ENCODE measurements at places on chromosomes 16 and 17. TPM values are rescaled to one million over a fixed set of nuclear protein-coding genes. Genes with fewer than 3 reads are reported as not detected.

CTRB1 gene
- total RNA-seq, result not detected

DNA sequence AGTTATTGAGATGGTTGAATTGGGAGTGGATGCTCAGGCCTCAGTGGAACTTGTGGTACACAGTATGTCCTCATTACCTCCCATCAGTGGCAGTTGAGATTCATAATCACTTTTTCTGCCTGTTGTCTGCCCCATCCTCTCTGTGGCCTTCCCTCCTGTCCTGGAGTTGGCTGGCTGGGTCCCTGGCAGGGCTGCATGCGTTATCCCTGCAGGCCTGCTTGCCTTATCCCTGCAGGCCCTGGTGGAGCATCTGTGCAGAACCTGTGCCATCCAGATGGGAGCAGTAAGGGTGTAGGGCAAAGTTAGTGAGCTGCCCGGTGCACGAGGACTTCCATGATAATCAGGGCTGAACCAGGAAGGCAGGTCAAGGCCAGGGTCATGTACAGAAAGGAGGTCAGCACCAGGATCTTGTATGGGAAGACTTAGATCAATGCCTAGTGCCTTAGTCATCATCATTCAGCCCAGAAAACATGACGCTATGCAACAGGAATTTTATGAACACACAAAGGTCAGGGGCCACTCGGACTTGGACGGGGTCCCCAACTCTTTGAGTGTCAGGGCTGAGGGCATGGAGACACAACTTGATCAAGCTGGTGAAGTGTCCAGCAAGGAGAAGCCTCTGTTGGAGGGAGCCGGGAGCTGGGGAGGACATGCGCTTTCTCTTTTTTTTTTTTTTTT, 47.2 kb downstream of the ABCC1 start:
- no peaks in the 10 kb centered on the region for H3K27me3 ChIP-seq
- DNase-seq, result no peak
- H3K4me3 ChIP-seq, result no peak overlapping the region

FBXL16 gene
- 3.7 TPM for total RNA-seq

DNA sequence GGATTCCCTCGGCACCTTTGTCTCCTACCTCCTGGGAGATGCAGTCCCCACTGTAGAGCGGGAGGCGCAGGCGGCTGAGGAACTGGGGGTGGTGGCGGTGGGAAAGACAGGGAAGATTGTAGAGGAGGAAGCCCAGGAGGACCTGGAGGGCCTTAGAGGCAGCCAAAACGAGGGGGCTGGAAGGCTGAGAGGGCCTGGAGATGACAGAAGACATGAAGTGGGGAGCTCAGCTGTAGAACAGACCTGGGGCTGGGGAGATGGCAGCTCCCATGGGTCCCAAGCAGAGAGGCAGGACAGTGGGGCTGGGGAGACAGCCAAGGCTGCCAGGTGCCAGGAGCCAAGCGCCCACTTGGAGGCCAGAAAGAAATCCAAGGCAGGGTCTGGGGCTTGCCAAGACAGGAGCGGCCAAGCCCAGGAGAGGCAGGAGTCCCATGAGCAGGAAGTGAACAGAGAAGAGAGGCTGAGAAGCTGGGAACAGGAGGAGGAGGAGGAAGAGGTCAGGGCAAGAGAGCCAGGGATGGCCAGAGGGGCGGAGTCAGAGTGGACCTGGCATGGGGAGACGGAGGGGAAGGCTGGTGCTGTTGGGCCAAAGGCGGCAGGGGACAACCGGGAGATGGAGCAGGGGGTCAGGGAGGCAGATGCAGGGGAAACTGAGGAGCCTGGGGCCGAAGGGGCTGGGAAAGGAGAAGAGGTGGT, 803 bp downstream of the APOBR start:
- H3K27me3 ChIP-seq, result no peaks in the 10 kb centered on the region
- H3K4me1 ChIP-seq, result peaks cover 45% of the 10 kb centered on the region
- no peaks in the 10 kb centered on the region for H3K36me3 ChIP-seq
- DNase-seq, result no peak
- H3K27ac ChIP-seq, result peak overlapping the region; percentile 99

DNA sequence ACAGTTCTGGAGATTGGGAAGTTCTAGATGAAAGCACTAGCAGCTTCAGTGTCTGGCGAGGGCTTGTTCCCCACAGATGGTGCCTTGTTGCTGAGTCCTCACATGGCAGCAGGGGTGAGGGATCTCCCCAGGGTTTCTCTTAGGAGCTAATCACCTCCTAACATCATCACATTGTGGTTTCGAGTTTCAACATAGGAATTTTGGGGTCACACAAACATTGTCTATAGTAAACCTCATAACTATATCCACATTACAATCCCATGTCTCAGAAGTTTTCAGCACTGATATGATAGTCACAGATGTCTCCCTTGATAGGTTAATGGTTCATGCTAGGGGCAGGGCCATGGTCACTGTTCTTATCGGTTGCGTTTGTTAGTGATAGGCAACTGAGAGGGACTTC, 13.8 kb downstream of the CLUAP1 start:
- H3K27me3 ChIP-seq, result no peaks in the 10 kb centered on the region
- no peak overlapping the region for H3K4me3 ChIP-seq
- H3K27ac ChIP-seq, result peak overlapping the region; percentile 77

CD300LB gene
- total RNA-seq, result not detected

- H3K27ac ChIP-seq, result no peak overlapping the region
- peaks cover 18% of the 10 kb centered on the region for H3K27me3 ChIP-seq
- no peak overlapping the region for H3K4me3 ChIP-seq
- H3K36me3 ChIP-seq, result no peaks in the 10 kb centered on the region
- H3K4me1 ChIP-seq, result no peaks in the 10 kb centered on the region
Observed at GRCh38 chr17:44543905-44544523, 13.3 kb upstream of the FZD2 start.

GRCh38 chr16:81560979-81561657, 116.5 kb downstream of the CMIP start:
- no peaks in the 10 kb centered on the region for H3K27me3 ChIP-seq
- no peak overlapping the region for H3K27ac ChIP-seq
- no peaks in the 10 kb centered on the region for H3K36me3 ChIP-seq
- H3K4me1 ChIP-seq, result peaks cover 4% of the 10 kb centered on the region

- H3K4me3 ChIP-seq, result no peak overlapping the region
- no peak for DNase-seq
- H3K4me1 ChIP-seq, result no peaks in the 10 kb centered on the region
- H3K27me3 ChIP-seq, result no peaks in the 10 kb centered on the region
- no peak overlapping the region for H3K27ac ChIP-seq
Observed at GRCh38 chr17:22265807-22266206, 573.5 kb downstream of the KCNJ18 start.

DNA sequence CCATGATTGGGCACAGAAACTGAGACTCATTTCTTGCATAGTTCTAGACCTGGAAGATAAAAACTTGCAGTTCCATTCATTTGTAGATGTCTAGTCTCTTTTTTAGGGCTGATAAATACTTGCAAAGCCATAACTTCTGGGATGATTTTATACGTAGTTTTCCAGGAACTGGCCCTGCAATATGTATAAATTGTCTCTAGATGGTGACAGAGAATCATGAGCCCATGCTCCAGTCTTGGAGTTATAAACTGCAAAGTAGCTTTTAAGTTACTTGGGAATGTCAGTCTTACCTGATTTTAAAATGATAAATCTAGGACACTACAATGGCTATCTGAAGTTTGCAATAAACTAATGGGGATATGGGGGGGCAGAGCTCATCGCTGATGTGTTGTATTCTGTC, 3.0 kb upstream of the ADAMTS18 start:
- DNase-seq, result no peak
- no peak overlapping the region for H3K27ac ChIP-seq
- H3K27me3 ChIP-seq, result peaks cover 38% of the 10 kb centered on the region

DNA sequence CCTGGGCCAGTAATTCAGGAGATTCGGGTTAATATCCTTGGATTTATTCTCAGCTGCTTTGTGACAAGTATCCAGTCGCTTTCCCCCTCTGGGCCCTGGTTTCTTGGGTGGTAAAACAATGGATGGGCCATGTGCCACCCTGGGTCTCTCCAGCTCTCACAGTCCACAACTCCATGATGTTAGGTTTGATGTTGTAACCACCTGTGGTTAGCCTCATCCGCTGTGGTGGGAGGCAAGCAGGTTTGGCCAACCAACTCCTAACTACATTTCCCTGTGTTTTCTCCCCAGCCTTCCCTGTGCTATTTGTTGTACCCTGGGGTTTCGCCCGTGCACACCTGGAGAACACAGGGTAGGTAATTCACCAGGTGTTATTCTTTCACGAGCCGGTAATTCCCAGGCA, 35.1 kb downstream of the GLP2R start:
- no peaks in the 10 kb centered on the region for H3K36me3 ChIP-seq
- H3K4me1 ChIP-seq, result no peaks in the 10 kb centered on the region
- no peak for DNase-seq

DNA sequence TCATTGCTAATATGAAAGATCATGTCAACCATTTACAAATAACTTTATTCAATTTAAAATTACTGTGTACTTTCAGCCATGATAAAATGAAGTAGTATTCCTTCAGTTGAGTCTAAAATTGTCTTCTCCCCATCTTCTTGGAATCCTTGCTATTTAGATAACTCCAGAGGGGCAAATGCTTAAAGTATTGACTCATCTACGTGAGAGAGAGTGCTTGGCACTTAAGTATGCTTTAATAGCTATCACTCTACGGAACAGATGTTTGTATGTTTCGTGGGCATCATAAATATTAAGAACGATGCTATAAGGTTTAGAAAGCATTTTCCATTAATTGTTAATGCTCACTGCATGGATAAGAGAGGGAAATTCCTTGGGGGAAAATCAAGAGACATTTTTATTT, 69.3 kb upstream of the MED13 start:
- H3K36me3 ChIP-seq, result no peaks in the 10 kb centered on the region
- H3K27me3 ChIP-seq, result peaks cover 19% of the 10 kb centered on the region
- H3K4me1 ChIP-seq, result peaks cover 2% of the 10 kb centered on the region
- DNase-seq, result no peak
- no peak overlapping the region for H3K4me3 ChIP-seq
- H3K27ac ChIP-seq, result no peak overlapping the region

PRSS22 gene
- total RNA-seq, result not detected

GRCh38 chr17:41894791-41895331, 23.9 kb downstream of the ACLY start:
- no peak for DNase-seq
- no peak overlapping the region for H3K4me3 ChIP-seq
- H3K27me3 ChIP-seq, result no peaks in the 10 kb centered on the region
- H3K27ac ChIP-seq, result no peak overlapping the region
- H3K36me3 ChIP-seq, result peaks cover 41% of the 10 kb centered on the region

- H3K4me1 ChIP-seq, result no peaks in the 10 kb centered on the region
- DNase-seq, result no peak
- H3K4me3 ChIP-seq, result no peak overlapping the region
- H3K27me3 ChIP-seq, result peaks cover 15% of the 10 kb centered on the region
- H3K36me3 ChIP-seq, result no peaks in the 10 kb centered on the region
- no peak overlapping the region for H3K27ac ChIP-seq
Observed at GRCh38 chr17:28018439-28019070, 23.9 kb upstream of the NLK start.

GRCh38 chr17:574061-574460, 140.6 kb downstream of the VPS53 start:
- DNase-seq, result no peak
- H3K36me3 ChIP-seq, result peaks cover 20% of the 10 kb centered on the region
- no peak overlapping the region for H3K27ac ChIP-seq
- H3K27me3 ChIP-seq, result no peaks in the 10 kb centered on the region

GRCh38 chr17:29905086-29905878, 24.7 kb downstream of the SSH2 start:
- H3K27ac ChIP-seq, result no peak overlapping the region
- no peak overlapping the region for H3K4me3 ChIP-seq
- H3K4me1 ChIP-seq, result peaks cover 45% of the 10 kb centered on the region
- no peaks in the 10 kb centered on the region for H3K27me3 ChIP-seq
- DNase-seq, result no peak
- H3K36me3 ChIP-seq, result peaks cover 9% of the 10 kb centered on the region

GRCh38 chr17:79162012-79162963, 87.7 kb downstream of the ENGASE start:
- no peaks in the 10 kb centered on the region for H3K27me3 ChIP-seq
- H3K27ac ChIP-seq, result no peak overlapping the region
- H3K4me1 ChIP-seq, result peaks cover 13% of the 10 kb centered on the region
- H3K4me3 ChIP-seq, result no peak overlapping the region
- no peak for DNase-seq

DNA sequence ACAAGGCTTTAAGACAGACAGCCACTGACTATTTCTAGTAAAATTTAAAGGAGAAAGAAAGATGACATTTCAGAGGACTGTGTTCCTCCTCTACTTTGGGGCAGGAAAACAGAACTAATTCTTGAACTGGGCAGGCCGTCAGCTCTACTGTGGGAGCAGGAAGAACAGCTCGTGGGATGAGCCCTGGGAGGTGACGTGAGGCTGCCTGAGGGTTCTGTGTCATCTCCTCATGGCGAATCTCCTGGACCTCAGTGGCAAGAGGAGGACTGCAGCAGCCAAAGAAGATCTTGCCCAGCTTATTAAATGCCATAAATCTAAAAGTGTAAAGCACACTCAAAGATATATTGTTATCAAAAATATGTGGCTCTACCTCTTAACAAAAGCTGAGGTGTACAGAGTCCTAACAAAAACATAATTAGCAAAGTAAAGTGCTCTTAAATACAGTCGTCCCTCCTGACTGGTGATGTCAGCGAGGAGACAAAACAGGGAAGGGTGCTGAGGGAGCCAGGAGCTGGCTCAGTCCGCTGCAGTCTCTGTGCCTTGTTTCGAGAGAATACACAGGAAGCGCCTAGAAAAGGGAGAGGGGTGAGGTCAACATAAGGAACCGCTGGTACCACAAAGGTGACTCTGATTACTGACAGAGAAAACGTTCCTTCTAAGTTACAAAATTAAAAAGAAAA, 58.0 kb downstream of the CREBBP start:
- DNase-seq, result no peak
- H3K4me3 ChIP-seq, result no peak overlapping the region
- peaks cover 95% of the 10 kb centered on the region for H3K4me1 ChIP-seq
- no peaks in the 10 kb centered on the region for H3K36me3 ChIP-seq

DNA sequence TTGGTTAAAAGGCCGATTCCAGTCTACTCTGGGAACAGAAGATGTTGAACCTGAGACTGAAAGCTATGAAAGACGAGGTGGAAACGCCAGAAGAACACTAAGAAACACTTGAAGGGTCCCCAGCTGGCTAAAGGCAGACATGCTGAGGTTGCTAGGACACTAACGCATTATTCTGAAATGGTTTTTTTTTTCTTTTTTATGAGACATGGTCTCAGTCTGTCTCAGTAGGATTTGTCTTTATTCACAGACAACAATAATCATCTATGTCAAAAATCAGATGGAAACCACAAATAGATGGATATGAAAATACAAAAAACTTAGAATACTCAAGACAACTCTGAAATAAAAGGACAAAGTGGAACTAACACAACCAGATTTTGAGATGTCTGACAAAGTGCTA, 35.0 kb upstream of the RASD1 start:
- no peak overlapping the region for H3K4me3 ChIP-seq
- H3K27ac ChIP-seq, result no peak overlapping the region
- H3K4me1 ChIP-seq, result no peaks in the 10 kb centered on the region
- no peak for DNase-seq
- H3K36me3 ChIP-seq, result no peaks in the 10 kb centered on the region
- no peaks in the 10 kb centered on the region for H3K27me3 ChIP-seq

KRT9 gene
- not detected for total RNA-seq

ANKRD40CL gene
- total RNA-seq, result not detected
